ENCODE measurements at places on chromosomes 7 and 10.

GRCh38 chr7:101488826-101489572 lies 126.3 kb downstream of the COL26A1 start:
- DNase-seq, result no peak

DNA sequence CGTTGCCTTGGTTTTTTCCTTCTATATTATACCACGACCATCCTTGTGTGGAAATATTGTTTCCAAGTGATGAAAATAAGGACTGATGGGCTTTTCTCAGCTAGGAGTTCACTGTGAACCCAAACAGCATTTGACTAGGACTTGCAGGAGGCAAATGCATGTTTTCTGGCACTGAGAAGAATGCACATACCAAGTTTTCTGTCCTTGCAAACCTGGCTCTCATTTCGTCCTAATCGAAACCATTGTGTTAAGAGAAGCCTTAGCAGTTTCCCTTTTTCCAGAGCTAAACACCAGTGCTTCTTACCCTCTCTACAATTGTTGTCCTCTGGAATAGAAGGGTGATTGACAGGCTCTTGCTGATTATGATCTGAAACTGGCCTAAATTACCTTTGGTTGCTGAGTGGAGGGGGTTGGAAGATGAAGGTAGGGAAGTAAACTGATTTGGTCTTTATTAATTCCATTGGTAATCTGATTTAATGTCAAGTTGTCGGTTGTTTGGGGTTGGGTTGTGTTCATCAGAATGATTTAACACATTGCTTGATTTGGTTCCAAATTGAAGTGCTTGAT lies 33.1 kb upstream of the ELMO1 start:
- no peak for DNase-seq

GRCh38 chr7:107725138-107725740 lies 18.7 kb upstream of the CBLL1 start:
- peak; percentile 43 for DNase-seq

- DNase-seq, result no peak
These were observed 238.2 kb downstream of the TEX36 start for GRCh38 chr10:125444790-125445189.

DNA sequence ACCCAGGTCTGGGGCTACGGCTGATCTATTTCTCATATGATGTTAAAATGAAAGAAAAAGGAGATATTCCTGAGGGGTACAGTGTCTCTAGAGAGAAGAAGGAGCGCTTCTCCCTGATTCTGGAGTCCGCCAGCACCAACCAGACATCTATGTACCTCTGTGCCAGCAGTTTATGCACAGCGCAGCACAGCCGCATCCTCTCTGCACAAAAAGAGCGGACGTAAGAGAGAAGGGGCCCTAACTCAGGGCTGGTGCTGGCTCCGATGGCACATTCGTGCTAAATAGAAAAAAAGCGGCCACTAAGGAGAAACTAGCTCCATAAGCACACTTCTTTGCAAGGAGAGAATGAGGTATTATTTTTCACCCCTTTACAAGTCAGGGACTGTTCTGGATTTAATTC lies 28.3 kb upstream of the PRSS1 start:
- no peak for DNase-seq

DNA sequence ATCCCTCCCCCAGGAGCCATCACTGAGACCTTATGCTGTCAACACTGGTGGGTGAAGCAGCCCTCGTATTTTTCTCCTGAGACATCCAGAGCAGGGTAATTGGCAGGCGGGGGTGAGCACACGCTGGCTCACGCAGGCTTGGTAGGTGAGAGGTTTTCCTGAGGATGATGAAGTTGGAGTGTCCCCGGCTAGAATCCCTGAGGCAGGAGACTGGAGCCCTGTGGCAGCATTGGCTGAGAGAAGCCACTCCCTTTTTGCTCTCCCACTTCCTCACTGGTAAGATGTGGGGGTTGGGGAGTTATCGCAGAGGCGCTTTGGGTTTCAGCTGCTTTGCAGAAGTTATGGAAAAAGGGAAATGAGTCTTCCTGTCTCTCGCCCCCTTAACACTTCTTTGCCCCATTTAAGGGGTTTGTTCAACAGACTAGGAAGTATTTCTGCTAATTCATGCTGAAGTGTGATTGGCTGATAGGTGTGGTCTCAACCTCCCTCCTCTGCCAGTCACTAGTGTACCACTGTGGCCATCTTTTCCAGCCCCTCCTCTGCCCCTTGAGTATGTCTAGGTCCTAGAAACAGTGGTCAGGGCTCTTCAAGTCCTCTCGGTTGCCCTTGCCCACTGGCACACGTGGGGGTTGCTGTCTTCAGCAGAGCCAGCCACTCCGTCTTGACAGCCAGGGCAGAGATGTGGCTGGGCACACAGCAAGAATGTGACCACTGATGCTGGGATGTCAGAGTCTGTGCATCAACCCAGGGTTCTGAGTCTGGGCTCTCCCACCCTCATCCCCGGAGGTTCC lies 5.7 kb downstream of the ARPC1B start:
- no peak for DNase-seq

GRCh38 chr7:94620703-94621118 lies 35.2 kb downstream of the SGCE start:
- no peak for DNase-seq

DNA sequence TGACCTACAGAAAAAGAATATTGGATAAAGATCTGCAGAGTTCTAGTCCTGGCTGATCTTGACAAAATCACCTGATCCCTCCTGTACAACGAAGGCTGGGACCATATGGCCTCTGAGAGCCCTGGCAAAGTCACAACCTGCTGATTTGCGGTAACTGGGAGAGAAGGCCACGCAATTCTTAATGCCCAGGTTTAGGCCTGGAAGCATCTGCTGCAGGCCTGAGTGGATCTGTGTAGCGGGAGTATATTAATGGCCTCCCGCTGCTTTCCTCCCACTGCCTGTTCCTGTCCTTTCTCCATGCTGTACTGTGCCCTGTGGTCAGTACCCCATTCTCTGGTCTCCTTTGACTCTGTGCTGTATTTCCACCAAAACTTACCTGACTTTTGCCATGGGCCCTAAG lies 24.2 kb downstream of the AKR1B1 start:
- DNase-seq, result no peak

- no peak for DNase-seq
These were observed 154.9 kb upstream of the COL1A2 start for GRCh38 chr7:94239661-94240234.

DNA sequence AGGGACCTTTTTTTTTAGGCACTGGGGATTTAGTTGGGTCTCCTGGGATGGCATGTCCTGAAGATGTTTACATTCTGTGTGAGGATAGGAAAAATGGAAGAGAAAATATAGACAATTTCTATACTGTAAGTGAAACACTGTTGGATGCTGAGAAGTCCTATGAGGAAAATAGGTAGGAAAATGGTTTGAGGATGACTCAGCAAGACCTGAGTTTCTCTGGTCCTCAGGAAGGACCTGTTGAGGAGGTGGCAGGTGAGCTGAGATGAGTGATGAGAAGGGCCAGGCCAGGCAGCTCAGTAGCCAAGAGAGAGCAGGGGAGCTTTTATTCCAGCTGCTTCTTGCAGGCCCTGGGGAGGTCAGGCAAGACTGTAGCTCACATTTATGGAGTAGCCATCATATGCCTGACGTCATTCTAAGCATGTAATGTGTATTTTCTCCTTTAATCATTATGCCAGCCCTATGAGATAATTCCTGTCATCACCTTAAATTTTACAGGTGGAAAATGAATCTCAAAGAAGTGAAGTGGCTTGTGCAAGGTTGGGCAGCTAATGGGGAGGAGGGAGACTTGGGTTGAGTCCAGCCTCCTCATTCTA lies 19.1 kb upstream of the LRRC18 start:
- DNase-seq, result no peak

DNA sequence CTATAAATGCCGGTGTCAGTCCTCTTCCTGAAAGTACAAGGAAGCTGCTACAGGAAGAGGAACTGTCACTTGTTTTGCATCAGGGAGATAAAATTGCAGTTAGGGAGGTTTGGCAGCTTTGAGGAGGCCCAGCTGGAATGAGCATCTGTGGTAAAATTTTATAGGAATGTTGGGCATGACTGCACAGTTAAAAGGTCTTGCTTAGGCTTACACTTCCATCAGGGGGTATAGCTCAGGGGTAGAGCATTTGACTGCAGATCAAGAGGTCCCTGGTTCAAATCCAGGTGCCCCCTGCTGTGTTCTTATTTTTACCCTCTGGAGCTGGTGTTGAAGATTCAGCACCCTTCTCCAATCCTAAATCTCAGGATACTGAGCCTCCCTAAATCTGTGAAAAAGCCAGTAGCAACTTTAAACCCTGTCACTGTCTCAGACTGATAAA lies 65.9 kb downstream of the ZNF467 start:
- DNase-seq, result no peak
